ENCODE measurements at places on chromosomes 3 and 15.

DNA sequence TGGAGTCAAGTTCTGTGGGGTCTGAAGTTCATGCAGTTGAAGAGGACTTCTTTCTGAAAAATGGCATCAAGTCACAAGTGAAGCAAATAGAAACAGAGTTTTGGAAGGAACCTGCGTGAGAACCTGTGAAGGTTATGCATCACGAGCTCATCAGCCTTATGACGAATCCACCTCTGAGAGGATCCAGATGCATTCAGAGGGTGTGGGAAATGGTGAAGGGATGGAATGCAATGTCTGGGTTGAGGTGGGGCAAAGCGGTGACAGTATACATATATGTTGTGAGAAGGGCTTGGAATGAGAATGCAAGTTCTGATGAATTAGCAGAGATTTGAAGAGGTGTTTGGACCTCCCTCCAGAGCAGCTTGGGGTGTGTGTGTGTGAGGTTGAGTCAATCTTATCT lies 382.1 kb upstream of the TBL1XR1 start:
- DNase-seq: no peak

DNA sequence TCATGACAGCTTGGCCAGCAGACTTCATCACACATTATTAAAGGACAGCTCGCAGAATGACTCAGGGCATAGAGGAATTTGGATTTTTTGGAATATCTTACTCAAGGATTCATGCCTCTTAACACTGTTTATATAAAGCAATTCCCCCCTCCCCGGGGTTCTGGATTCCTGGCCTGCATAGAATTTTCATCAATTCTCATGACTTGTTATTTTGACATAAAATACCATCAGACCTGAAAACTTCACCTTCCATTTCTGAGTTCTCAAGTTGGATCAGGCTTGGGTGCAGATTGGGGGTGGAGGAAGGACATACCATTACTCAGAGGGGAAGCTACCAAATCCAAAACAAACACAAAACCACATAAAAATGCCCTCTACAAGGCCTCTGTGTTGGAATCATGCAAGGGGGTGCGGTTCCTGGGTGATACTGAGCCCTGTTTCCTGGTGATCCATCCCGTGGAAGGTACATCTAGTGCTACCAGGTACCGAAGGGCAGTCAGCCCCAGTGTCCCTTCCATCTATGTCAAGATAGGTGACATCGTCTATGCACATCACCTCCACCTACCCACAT lies 95.3 kb downstream of the DAPK2 start:
- no peak for DNase-seq

GRCh38 chr3:147813256-147813655 lies 404.1 kb downstream of the ZIC1 start:
- DNase-seq: no peak

DNA sequence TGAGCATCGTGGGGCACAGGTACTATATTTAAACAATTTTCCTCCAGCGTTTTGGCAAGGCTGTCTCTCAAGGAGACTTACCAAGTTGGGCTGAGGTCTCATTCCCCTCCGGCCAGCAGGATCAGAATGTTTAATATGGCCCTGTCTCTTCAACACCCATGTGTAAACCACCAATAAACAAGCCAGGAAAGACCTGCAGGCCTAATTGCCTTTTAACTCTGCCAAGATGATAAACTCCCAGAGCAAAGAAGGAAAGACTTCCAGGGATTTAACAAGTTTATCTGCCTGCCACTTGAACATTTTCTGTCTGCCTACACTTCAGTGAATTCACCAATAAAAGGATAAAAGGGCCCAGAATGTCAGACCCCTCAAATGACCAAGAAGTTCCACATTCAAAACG lies 130.3 kb upstream of the WNT5A start:
- DNase-seq: no peak

GRCh38 chr15:36977659-36978058 lies 122.7 kb downstream of the MEIS2 start:
- DNase-seq: no peak

DNA sequence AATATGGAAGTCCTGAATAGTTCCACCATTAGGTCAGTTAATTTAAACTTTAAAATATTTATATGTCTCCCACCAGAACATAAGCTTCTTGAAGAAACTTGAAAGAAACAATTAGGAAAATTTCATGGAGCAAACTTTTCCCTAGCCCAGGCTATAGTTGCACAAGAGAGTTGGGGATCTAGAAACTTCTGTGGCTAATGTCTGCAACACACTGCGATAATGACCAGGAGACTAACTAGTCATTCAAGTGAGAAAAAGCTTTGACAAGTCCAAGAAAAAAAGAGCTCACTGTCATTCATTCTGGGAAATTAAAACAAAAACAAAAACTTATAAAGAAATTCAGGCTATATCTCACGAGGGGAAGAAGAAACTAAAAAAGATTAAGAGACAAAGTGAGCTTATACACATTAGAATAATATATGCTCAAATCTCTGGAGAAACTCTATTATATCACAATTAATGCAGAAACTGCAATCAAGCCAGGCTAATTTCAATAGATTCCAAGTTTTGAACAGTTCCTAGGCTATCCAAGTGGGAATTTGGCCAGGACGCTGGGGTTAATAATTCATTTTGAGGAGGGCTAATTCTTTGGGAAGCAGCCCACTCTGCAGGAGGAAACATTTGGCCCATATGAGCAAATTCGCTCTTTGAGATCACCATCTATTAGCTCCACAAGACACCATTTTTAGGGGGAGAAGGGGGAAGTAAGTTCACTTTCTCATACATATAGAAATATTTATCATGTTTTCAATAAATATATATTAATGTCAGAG lies 134.6 kb downstream of the MEIS2 start:
- DNase-seq: no peak
